Forelimb muscle (tissue), 1 donor: ENCODE measurements at places on chromosomes 2 and 18. TPM values are rescaled to one million over a fixed set of nuclear protein-coding genes. Genes with fewer than 3 reads are reported as not detected.

Gene EFR3B
- 5.9 TPM for polyA plus RNA-seq

Gene RFTN2
- 15.2 TPM for polyA plus RNA-seq

GRCh38 chr2:72139874-72140620, 7.6 kb downstream of the CYP26B1 start:
- DNase-seq: no peak

- DNase-seq: no peak
These were observed 74.2 kb downstream of the GLI2 start for GRCh38 chr2:120809609-120810440.

DNA sequence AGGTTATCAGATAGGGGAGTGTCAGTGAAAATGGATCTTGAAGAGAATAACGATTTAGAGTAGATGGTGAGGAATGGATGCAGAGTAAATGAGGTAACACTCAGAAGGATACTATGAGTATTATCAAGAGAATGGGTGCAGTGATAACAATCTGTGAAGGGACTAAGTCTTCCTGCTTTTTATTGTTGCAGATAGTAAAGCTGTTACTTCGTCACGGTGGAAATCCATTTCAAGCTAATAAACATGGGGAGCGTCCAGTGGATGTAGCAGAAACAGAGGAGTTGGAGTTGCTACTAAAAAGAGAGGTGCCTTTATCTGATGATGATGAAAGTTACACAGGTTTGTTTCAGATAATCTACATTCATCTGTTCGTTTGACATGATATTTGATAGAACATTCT, 85.1 kb downstream of the ANKRD12 start:
- no peak for DNase-seq

GRCh38 chr2:236452238-236452637, 117.4 kb upstream of the ACKR3 start:
- DNase-seq: no peak

DNA sequence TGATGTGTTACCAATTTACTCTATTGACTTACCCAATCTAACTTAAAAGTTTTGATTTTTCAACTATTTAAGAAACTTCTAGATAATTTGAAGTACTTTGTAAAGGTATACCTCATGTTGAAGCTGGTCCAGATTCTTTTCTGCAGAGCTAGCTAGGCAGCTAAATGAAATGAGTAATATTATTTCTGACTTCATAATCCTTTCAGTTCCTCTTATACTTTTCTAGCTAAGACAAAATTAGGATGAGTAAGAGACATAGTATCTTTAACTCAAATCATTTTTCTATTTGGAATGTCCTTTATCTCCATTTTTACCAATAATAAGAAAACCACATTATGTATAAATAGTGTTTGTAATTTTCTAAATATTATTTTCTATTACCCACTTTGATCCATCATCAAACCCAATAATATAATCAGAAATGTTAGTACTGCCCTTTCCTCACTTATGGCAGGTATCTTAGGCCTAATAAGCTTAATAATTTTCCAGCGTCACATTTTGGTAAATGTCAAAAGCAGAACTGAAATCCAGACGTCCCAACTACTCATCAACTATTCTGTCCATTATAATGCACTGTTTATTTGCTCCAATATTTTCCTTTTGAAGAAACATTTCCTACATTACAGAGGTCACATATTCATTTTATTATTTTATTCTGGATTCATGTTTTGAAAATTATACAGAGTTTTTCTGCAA, 456.6 kb downstream of the THSD7B start:
- DNase-seq: no peak
